ENCODE measurements at places on chromosomes 5 and 9.

DNA sequence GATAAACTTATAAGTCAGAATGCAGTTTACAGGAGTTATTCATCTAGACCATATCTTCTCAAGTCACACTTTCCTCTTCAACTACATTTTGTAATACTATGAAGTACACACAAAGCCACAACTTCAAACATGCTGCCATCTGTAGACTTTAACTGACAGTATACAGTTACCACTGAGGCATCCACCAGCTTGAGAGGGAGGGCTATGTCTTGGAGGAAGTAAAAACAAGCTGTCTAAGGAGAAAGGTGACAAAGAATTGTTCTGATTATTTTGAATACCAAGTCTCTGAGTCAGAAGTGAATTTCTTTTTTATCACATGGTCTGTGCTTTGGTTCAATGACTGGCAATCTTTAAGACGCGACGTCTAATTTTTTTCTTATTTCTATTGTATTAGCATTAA lies 97.6 kb upstream of the CDH10 start:
- peak; percentile 1 for DNase-seq

DNA sequence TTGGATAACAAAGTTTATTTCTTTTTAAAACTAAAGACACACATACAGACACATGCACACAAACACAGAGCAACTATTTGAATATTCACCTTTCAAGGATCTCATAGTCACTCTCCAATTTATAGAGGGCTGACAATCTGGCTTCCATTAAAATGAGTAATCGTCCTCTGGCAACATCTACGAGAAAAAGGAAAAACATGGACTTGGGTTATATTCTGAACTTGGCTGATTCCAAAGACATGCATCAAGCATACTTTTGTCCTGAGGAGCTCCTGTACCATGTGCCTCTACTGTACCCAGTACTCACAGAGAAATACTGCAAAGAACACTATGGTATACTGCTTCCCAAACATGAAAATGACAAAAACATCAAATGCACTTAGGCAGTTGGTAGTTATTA lies 15.4 kb downstream of the IARS1 start:
- DNase-seq: no peak

DNA sequence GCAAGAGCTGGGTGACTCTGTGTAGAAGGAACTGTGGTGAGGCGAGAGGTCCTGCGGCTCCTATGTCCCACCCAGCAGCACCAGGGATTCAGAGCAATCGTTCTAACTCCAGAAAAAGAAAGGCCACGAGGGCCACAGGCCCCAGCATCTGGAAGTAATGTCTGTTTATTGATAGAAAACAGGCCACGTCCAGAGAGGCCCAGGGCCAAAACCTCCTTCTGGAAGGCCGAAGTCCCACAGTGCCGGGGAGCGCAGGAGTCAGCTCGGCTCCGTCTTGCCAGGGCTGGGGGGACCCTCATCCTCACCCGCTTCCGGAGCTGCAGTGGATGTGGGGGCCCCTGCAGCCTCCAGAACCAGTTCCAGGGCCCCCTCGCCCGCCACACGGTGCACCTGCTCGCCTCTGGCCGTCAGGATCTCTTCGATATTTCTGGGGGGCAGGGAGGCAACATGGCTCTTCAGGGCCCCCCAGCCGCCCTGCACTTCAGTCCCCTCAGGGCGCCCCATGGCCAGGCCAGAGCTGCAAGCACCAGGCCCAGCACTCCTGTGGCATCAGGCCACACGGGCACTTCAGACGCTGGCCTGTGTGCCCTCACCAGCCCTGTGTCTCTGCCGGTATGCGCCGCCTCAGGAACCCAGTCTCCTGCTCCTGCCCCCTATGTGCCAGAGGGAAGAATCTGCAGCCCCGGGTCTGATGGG lies 1.6 kb downstream of the DNLZ start:
- DNase-seq: no peak

GRCh38 chr9:138040446-138041430 lies 163.2 kb downstream of the CACNA1B start:
- no peak for DNase-seq

GRCh38 chr9:72150661-72151060 lies 1.4 kb downstream of the GDA start:
- DNase-seq: no peak

GRCh38 chr9:22590336-22591033 lies 143.9 kb downstream of the DMRTA1 start:
- no peak for DNase-seq

DNA sequence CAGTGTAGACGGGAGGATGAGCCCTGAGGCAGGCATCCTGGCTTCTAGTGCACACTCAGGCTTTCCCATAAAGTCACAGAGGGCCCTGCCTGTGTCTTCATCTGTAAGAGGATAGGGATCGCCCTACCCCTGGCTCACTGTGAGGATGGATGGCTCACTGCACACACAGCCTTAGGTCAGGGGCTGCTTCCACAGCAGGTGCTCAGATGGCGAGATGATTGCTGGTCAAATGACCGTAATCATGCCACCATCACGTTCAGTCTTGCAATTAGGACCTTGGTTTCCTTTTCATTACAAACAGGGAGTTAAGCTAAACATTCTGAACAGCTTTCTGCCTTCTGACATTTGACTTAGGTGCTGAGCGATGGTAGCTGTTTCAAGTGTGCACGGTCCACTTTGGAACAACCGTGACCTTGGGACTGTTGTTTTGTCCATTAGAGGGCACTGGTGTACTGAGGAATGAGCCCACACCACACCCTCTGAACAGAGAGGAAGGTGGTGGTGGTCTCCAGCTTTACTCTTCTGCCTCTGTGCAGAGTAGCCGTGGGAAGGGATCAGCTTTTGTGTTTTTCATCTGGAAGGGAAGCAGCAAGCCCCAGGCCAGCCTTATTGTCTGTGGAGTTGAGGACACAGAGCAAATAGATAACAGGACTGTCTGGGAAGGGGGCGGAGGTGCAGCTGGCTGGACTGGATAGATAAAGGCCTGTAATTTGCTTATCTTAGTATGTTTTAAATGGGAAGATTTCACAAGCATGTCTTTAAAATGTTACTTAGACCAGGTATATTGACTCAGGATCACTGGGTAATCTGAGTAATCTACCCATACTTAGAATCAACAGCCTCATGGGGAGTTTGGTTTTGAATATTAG lies 183.1 kb downstream of the TRIO start:
- DNase-seq: peak; percentile 10

- peak; percentile 12 for DNase-seq
Measured at GRCh38 chr5:128395073-128395472, 143.0 kb downstream of the FBN2 start.

DNA sequence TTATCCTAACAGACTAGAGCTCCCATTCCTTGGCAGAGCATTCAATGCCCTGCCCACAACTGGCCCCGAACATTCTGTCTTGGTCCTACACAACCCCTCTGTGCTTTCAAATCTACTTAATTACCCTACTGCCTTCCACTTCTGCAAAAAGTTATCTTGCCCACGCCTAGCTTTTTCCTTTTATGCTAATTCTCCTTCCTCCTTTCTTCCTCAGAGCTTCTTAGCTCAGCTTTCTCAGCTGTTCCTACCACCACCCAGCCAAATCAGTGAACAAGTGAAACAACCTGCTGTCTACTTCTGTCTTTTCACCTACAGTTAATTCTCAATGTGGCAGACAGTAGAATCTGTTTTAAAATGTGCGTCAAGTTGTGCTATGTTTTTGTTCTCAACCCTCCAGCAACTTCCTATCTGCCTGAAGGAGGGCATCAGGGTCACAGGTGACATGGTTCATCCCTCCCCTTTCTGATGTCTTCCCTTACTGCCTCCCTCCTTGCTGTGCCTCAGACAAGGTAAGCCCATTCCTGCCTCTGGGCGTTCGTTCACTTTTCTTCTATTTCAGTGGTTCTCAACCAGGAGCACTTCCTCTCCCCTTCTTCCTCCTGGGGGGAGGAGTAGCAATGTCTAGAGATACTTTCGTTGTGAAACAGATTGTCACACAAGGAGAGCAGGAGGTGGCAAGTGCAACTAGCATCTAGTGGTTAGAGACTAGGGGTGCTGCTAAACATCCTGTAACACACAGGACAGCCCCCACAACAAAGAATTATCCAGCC lies 1.3 kb upstream of the REEP5 start:
- no peak for DNase-seq

DNA sequence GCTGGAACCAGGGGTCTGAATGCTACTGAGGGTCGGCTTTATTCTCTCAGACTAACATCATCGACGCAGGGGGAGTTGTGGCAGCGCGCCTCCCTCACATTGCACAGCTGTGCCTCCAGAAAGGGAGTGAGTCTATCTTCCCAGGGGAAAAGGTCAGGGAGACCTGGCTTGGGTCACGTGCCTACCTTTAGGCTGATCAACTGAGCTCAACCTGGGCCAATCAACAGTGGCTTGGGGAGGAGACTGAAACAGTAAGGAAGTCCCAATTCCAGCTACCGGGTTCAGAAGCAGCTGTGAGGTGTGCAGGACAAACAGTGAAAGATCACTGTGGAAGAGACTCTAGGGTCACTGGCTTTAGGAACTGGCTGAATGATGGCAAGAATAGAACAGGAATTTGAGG lies 14.3 kb downstream of the SNX30 start:
- no peak for DNase-seq

- DNase-seq: no peak
Measured at GRCh38 chr9:136722969-136723356, 10.6 kb downstream of the DIPK1B start.

GRCh38 chr9:35616681-35617459 lies 1.3 kb downstream of the CD72 start:
- DNase-seq: peak; percentile 63

DNA sequence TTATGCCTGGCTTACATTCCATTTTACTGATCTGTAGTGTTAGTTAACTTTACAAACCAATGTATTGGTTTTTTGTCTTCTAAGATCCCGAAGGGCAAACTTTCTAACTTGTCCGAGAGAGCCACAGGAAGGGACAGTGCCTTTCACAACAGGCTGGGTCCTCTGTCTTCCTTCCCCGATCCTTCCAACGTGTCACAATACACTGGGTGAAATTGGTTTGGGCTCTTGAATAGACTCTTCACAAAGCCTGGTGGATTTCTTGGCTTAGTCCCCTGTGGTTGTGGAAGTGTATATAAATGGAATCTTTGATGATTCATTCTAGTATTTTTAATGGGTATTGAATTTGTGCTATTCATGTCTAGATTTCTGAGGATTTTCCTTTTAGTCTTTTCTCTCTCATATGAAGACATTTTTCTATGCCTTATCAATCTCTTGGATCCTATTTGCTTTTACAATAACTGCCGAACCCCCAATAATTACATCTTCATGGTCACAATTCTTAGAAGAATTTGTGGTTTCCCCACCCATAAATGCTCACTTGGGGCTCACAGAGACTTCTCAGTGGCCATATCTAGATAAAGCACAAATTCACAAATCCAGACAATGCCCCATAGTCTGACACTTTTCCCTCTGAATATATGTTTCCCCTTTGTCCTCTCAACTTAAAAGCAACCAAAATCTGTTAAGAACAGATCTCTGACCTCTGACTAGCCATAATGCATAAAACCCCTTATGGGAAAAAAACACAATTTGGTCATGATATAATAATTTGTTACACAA lies 107.7 kb downstream of the MTRR start:
- DNase-seq: no peak

- DNase-seq: no peak
Measured at GRCh38 chr9:459491-460444, 245.1 kb downstream of the DOCK8 start.

DNA sequence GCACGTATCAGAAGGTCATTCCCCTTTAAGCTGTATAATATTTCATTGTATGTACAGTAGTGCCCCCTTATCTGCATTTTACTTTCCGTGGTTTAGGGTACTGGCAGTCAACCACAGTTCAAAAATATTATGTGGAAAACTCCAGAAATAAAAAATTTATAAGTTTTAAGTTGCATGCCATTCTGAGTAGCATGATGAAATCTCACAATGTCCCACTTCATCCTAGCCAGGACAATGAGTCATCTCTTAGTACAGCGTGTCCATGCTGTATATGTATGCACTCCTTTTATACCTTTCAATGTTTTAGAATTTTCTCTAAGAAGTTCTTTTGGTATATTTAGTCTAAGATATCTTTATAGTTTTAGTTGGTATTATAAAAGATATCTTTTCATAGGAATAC lies 115.0 kb upstream of the HAND1 start:
- peak; percentile 64 for DNase-seq

GRCh38 chr5:80492741-80493140 lies 4.8 kb downstream of the FAM151B start:
- no peak for DNase-seq

- peak; percentile 54 for DNase-seq
Measured at GRCh38 chr5:176365351-176366231, at the start of gene ARL10. ARL10 (plus strand) TSS chr5:176365487; CDS start chr5:176365564, 77 bp downstream.

DNA sequence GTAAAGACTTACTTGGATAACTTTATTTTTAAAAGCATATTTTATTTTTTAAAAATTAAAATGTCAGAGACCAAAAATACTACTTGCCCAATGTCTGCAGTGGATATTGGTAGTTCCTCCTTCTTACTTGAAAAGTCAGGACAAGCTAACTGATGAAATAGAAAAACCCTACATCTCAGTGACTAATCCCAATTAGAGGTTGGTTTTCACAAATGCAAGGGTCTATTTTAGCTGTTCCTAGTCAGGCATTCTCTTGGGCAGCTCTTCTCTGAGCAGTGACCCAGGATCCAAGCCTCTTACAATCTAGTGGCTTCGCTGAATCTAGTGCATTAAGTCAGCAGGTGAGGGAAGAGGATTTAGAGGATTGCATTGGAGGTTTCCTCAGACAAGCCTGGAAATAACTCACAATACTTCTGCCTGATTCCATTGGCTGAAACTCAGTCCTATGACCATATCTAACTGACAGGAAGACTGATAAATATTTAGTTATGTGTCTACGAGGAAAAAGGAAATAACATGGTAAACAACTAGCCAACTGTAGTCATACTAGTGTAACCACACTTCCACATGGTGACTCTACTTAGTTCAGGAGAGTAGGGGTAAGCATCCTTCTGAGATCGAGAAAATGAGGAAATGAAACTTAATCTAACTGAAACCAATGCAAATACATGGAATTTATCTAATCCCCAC lies 34.2 kb upstream of the MIER3 start:
- no peak for DNase-seq

- no peak for DNase-seq
Measured at GRCh38 chr5:135875567-135875966, 20.1 kb downstream of the IL9 start.

DNA sequence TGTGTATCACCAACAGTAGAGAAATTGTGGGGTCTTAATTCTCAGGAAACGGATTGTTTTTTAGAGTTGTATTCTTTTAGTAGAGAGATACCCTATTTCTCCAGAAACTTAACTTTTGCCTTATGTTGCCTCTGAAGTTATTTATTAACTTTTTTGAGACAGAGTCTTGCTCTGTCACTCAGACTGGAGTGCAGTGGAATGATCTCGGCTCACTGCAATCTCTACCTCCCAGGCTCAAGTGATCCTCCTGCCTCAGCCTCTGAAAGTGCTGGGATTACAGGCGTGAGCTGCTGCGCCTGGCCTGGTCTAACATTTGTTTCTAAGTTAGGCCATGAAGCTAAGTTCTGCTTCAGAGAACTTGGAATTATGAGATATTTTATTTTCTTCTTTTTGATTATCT lies 75.0 kb downstream of the CFAP95 start:
- no peak for DNase-seq

DNA sequence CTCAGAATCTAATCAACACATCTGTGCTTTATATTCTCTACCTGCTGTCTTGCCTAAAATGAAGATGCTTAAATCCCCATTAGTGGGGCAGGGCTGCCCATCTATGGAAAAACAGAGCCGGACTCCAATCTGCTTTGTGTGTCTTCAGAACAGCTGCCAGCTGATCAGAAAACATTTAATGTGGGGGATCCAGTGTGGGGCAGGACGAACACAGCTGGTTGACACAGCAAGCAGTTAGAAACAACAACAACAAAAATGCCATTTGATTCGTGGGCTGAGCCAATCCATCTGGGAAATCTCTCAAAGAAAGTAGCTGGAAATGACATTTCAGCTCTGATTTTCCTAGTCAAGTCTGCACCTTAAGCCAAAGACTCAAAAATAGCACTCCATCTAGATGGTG lies 99.8 kb downstream of the PPP2R2B start:
- no peak for DNase-seq
